ENCODE measurements at places on chromosomes 11 and 22. TPM values are rescaled to one million over a fixed set of nuclear protein-coding genes. Genes with fewer than 3 reads are reported as not detected.

The PDGFD gene
- total RNA-seq: 19.6 TPM

The PRAME gene
- 0.27 TPM for total RNA-seq

The SLC22A6 gene
- total RNA-seq: not detected

The SNX32 gene
- 0.54 TPM for total RNA-seq

The MCHR1 gene
- 0.43 TPM for total RNA-seq

The RAG1 gene
- 1.2 TPM for total RNA-seq

The TRIM49B gene
- not detected for total RNA-seq

The SLC22A12 gene
- total RNA-seq: not detected
